NCI-H2081 treated with DMSO at 0.1 percent for 48 hours (cell line): ENCODE measurements at places on chromosomes 2 and 18.

DNA sequence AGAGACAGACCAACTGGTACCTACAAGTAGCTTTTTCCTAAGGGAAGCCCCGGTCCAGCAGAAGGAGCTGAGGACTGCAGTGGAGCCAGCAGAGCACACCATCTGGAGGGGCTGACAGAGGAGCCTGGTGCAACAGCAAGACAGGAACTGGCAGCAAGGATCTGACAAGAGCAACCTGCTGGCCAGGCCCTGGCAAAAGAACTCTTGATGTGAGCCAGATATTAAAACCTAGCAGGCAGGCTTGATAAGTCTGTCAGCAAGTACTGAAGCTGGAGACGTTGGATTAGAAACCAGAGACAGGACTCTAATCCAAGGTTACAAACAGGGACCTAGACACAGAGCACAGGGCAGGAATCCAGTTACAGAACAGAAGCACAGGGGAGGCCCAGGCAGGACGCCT is 260.7 kb upstream of the MGAT5 start:
- DNase-seq = no peak

GRCh38 chr2:101081375-101081907 is 69.7 kb downstream of the TBC1D8 start:
- DNase-seq = no peak

- no peak for DNase-seq
These were observed 124.9 kb downstream of the DSC3 start for GRCh38 chr18:30917651-30918050.

DNA sequence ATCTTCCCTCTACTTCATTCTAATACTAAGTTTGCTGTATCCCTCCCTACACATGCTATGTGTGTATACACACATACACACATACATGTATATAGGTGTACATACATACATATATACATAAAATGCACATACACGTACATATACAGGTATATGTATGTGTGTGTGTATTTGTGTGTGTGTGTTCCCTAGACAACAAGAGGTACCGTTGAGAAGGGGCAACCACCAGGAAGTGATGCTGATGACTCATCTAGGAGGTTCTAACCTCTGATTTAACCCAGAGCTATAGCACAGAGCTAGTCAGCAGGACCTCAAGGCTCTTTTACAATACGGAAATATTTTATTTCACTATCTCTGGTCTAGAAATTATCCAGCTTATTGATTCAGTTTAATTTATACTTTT is 139.2 kb downstream of the LAMA3 start:
- DNase-seq = no peak

- no peak for DNase-seq
These were observed 171.9 kb upstream of the ACAA2 start for GRCh38 chr18:49985236-49985635.

- DNase-seq = no peak
These were observed 183.5 kb downstream of the KIAA1328 start for GRCh38 chr18:37012452-37012851.

DNA sequence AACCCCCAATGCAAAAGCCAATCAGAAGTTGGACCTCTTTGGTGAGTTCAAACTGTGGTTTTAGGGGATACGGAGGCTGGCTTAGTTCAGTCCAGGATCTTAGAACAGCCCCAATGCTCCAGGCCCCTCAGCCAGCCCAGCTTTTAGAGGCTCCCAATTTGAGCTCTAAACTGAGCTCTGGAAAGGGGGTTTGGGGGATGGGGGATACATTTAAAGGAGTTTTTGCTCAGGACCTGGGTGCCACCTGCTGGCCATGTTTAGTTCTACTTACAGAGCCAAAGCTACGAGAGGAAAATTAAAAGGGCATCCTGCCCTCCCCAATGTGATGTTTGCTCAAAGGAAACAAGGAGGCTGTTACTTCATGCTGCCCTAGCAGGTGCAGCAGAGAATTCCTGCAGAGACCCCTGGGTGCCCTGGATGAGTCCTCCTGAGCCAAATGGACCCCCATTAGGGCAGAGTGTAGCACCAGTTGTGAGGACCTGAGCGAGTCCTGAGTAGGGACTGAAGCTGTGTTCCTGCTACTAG is 15.9 kb upstream of the TMEM214 start:
- peak; percentile 19 for DNase-seq

GRCh38 chr2:106546391-106546990 is 59.3 kb downstream of the CD8B2 start:
- DNase-seq = no peak

DNA sequence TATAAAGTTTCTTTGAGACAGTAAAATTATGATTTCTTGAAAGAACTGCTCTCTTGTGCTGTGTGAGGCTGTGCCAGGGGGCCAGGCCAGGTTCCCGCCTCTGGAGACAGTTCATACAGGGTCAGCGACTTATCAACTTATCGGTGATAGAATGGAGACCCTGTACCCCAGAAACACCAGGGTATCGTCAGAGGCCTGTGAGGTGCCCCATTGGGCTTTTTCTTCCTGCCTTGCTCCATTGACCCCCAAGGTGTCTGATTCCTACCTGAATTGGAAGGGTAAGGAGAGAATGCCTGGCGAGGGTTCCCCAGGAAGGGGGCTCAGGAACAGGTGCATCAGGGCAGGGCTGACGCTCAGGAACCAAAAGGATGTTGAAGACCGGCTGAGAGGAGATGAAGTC is 4.3 kb downstream of the DLX1 start:
- no peak for DNase-seq

GRCh38 chr2:193461431-193461934 is 1266.8 kb upstream of the TMEFF2 start:
- no peak for DNase-seq

- no peak for DNase-seq
These were observed 32.5 kb downstream of the GEMIN6 start for GRCh38 chr2:38810488-38810887.
